GM12891 (cell line): ENCODE measurements at places on chromosomes 11 and 22.

DNA sequence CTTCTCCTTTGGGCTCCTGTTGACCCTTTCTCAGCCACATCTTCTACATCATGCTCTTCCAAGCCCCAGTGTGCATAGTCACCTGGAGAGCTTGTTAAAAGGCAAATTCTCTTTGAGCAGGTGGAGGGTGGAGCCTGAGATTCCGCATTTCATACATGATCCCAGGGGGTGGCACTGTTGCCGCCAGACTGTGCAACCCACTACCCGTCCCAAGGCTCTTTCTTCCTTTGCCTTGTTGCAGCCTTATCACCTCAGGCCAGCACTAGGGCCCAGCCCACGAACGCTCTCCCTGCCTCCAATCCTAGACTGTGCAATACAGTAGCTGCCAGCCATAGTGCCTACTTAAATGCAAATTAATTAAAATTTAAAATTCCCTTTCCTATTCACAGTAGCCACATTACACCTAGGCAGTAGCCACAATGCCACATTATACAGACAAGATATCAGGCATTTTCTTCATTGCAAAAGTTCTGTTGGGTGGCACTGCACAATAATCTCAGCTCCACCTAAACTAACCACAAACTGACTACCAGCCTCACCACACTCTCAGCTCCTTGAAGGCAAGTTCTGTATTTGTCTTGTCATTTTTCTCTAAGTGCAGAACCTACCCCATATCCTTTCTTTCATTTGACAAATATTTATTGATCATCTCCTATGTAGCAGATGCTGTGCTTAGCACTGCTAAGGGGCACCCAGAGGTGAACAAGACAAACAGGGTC is 4.6 kb upstream of the KCNJ5 start:
- DNase-seq = no peak

- DNase-seq = no peak
Observed at GRCh38 chr11:61837411-61838005, 9.4 kb downstream of the FADS2 start.

GRCh38 chr11:6650104-6650503 is 5.5 kb downstream of the DCHS1 start:
- no peak for DNase-seq

DNA sequence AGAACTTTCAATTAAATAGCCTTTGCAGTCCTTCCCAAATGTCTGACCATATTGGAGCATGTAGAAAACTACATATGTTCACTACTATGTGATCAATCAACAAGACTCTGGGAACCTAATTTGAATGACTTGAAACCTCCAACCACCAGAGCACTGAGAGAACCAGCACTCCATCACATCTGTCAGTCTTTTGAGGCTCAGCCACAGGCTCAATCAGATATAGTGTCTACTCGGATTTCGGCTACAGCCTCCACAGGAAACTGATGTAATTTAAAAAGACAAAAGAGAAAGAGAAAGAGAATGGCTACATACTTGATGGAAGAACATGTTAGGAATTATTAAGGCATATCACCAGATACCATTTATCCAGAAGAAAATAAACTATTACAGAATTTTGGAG is 859.0 kb downstream of the FAM181B start:
- no peak for DNase-seq

- no peak for DNase-seq
Observed at GRCh38 chr11:123190518-123190917, 4.5 kb downstream of the CLMP start.

- no peak for DNase-seq
Observed at GRCh38 chr11:95415837-95416304, 184.9 kb upstream of the SESN3 start.

DNA sequence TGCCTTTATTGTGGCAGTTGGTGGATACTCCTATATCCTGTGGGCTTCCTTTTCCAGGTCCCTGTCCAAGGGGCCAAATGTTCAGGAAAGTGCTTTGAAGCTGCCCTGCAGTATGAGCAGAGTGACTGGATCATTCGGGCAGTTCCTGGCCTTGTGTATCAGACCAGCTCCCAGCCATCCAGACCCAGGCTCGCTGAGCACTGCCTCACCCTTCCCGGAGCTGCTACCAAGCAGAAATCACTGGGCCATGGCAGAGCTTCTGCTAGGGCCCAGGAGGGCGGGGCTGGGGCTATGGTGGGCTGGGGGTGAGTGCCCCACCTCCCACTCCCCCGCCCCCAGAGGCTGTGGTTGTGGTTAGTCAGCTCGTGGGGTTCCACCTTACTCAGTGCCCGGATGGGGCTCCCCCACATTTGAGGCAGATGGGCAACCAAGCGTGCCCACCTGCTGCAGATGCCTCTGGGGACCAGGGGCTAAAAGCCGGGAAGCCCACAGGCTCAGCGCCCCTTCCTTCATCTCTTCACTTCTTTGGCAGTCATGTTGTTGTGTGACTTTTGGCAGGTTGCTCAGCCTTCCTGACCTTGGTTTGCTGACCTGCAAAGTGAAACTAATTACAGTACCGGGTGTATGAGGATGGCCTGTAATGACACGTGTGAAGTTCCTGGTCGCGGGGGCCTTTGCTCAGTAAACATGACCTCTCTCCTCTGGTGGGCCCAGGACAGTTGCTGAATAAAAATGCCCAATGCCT is 2.1 kb upstream of the LRRC32 start:
- peak; percentile 60 for DNase-seq

- DNase-seq = no peak
Observed at GRCh38 chr22:22712092-22712658, 67.8 kb downstream of the GGTLC2 start.

DNA sequence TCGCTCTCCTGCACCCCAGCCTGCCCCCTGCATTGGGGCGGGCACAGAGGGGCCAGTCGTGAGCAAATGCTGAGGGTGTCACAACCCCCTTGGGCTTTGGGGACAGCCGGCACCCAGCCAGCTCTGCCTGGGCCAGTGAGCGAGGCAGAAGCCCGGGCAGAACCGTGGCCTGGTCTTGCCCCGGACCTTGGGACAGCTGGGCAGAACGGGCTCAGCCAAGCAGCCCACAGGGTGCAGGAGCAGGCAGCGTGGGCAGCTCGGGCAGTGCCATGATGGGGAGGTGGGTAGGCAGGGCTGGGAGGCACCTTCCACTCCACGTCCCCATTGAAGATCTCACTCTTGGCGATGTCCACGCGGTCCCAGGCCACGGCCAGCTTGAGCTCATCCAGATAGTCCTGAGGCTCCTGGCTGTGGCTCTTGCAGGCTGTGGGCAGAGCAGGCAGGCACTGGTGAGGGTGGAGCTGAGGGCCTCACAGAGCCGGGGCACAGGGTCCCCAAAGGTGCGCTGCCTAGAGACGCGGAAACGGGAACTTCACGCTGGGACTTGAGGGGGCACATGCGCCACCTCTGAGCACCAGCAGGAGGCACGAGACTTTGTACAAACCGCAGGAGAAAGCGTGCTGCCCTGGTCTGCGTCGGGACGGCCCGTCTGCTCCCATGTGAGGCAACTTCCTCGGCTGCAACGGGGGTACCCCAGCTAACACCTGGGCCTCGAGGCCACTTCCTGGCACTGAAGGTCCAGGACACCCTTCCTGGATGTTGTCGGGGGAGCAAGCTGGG is 15.2 kb downstream of the TSSC4 start:
- no peak for DNase-seq

DNA sequence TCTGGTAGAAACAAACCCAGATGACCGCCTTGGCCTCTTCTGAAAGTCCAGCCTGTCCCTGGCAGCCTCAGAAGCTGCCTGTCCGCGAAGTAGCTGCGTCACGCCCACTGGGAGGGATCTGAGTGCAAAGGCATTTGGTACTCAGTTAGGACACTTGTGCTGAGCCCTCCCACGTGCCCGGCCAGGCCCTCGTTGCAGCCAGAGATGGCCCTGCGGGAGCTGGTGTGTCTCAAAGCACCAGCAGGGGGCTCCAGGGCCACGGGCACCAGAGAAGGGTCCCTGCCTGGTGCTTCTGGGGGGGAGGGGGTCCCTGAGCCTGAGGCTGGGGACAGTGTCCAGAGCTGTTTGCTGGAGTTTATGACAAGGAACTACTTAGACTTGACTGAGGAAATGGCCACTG is 5.8 kb downstream of the SELENOO start:
- DNase-seq = no peak

- no peak for DNase-seq
Observed at GRCh38 chr11:129267716-129268115, 75.6 kb upstream of the ARHGAP32 start.

GRCh38 chr11:24496736-24497725 is at the start of gene LUZP2:
Gene LUZP2, plus strand, starts transcription at chr11:24497053.
- peak; percentile 1 for DNase-seq

DNA sequence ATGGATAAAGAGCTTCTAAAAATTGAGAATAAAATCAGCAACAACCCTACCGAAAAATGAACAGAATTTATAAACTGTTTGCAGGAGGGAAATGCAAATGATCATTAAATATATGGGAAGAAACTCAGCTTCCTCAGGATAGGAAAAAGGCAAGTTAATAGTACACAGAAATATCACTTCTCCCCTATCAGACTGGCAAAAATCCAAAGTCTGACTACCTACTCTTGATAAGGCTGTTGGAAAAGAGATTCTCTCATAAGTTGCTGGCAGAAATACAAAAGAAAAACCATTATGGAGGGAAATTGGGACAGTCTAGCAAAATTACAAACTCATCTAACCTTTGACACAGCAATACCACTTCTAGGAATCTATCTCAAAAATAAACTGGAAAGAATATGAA is 100.9 kb upstream of the LDLRAD3 start:
- DNase-seq = no peak

GRCh38 chr11:92253945-92254344 is 29.3 kb downstream of the FAT3 start:
- no peak for DNase-seq

GRCh38 chr11:3707176-3707575 is 36.0 kb upstream of the CHRNA10 start:
- no peak for DNase-seq

DNA sequence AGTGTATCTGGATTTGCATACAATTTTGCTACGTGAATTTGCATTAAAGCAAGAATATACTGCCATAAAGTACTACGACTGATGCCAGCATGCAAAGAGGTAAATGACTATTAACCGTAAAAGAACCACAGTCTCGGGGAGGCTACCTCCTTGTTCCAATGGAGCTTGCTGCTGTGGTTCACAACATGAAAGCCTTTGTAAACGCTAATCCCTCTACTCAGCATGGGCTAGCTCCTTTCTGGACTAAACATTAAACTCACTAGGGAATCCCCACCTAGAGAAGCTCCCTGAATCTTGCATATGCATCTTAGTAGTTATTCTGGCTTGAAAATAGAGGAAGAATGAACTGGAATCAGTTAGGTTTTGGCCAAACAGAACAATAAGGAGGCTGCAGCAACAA is 60.5 kb upstream of the ARHGAP32 start:
- no peak for DNase-seq

DNA sequence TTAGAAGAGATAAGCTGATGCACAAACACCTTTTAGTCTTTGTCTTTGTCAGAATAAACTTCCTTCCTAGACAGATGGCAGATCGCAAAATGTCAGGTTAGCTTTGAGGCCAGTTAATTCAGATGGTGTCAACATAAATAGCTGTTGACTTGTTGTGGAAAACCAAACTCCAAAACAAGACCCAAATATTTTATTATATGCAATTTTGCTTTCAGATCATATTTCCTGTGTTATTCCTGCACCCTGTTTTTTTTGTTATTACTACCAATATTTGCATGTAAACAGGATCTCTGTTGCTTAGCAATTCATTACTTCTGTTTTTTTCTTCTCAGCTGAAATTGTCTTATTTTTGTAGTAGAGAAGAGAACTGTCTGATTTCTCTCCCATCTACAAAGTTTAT is 316.0 kb downstream of the ETS1 start:
- DNase-seq = no peak

GRCh38 chr22:39915295-39915726 is 14.4 kb downstream of the GRAP2 start:
- no peak for DNase-seq

- no peak for DNase-seq
Observed at GRCh38 chr11:63012430-63012829, 3.2 kb downstream of the SLC22A8 start.

- no peak for DNase-seq
Observed at GRCh38 chr11:120601536-120601935, 90.0 kb downstream of the GRIK4 start.

- no peak for DNase-seq
Observed at GRCh38 chr11:19450282-19450681, 209.5 kb upstream of the E2F8 start.

DNA sequence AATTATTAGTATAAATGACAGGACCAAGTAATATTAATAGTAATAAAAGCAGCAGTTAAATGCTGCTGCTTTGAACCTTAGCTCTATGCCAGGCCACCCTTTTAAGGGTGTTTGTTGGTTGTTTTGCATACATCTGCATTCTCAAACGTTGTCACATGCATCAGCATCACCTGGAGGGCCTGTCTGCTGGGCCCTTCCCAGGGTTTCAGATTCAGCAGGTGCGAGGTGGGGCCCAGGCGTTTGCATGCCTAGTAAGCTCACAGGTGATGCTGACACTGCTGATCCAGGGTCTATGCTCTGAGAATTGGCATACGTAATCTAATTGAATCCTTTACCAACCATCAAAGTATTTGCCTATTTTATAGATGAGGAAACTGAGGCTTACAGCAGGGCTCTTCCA is 246.5 kb downstream of the CADM1 start:
- no peak for DNase-seq

GRCh38 chr11:39741066-39741465 is 1718.4 kb downstream of the LRRC4C start:
- DNase-seq = no peak

DNA sequence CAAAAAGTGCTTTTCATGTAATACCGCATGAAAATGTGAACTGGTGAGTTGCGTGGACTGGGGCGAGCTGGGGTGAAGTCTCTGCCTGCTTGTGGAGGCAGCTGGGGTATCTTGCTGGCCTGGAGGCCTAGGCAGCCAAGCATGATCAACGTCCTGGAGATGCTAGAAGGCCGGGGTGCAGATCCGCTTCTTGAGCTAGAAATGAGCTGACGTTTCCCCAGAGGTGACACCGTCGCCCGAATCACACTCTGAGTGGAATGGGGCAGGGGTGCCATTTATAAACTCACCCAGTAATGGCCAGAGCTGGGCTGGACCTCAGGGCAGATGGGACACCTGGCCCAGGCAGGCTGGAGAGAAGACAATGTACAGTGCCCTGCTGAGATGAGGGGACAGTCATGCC is 1513.0 kb downstream of the TBC1D22A start:
- no peak for DNase-seq

GRCh38 chr11:84819537-84819936 is 807.6 kb downstream of the DLG2 start:
- no peak for DNase-seq

DNA sequence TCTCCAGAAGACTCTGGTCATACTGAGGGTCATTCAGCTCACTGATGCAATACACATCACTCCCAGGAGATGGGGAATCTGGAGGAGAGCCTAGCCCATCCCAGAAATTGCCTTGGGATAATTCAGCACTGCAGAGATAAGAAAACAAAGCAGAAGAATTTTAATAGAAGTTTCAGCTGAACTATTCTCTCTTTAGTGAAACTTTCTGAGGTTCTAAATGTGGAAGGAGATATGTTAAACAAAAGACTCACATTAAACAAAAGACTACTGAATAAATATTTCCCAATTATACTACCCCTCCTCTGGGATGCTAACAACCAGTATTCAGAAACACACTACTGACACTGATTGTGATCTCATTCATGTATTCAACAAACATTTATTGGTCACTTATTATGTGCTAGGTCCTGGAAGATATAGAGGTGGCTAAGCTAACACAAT is 47.8 kb downstream of the C2CD3 start:
- DNase-seq = no peak
